Activated naive CD4-positive, alpha-beta T cell treated with Interleukin-2 at 50 U/mL for 16 hours (primary cell): ENCODE measurements at places on chromosomes 3 and 15.
A peak's percentile ranks its signal among the peaks of the same experiment; 100 is the strongest.

GRCh38 chr15:78751602-78751979, 59.7 kb downstream of the ADAMTS7 start:
- DNase-seq = no peak

DNA sequence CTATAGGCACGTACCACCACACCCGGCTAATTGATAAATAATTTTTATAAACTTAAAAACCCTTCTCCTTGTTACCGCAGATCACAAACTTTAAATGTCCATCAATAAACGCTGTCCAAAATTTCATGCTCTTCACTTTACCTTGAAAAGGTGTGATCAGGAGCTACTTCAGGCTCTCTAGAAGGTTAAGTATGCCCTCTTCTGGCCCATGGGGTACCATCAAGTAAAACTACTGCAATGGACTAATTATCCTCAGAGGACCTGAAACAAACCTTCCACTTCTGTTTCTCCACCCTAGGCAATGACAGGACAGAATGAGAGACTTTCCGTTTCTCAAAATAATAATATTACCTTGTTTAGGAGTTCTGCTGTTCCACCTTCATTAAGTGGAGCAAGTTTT, 9.2 kb downstream of the LZTFL1 start:
- DNase-seq = no peak

GRCh38 chr3:142888481-142889211, at the start of gene PCOLCE2:
Gene PCOLCE2, minus strand, starts transcription at chr3:142889083. Its CDS starts 187 bp downstream, at chr3:142888896.
- peak; percentile 5 for DNase-seq

DNA sequence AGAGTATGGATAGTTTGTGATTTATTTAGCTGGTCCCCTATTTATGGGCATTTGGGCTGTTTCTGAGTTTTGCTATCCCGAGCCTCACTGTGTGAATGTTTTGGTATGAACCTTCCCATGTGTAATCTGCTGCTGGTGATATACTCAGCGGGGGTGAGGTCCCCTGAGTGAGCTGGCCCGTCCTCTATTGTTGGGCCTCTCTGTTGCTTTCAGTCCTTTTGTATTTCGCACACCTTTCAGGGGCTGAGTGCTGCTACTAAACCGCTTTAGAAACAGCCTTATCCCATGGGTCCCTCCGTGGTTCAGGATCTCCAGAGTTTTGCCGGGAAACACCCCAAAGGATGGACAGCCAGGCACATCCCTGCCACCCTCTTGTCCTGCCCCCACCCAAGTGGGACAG, 94.5 kb downstream of the WNT7A start:
- no peak for DNase-seq

- DNase-seq = no peak
Observed at GRCh38 chr3:188780193-188781147, 391.3 kb upstream of the TPRG1 start.

GRCh38 chr3:147699175-147699838, 290.1 kb downstream of the ZIC1 start:
- no peak for DNase-seq

DNA sequence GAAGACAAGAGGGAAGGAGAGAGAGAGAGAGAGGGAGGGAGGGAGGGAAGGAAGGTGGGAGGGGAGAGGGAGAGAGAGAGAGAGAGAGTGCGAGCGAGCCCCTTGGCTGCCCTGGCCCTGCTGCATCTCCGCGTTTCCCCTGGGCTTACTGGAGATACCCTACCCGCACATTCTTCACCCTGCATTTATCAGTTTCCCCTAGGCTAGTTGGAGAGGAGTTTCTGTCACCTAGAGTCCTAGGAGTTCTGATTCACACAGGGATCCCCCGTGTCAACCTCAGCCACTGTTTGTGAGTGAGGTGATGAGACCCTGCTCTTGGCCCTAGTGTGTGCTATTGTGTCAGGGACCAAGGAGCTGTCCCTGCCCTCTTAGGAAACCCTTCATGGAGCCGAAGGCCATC, 18.7 kb downstream of the BHLHE40 start:
- DNase-seq = no peak

DNA sequence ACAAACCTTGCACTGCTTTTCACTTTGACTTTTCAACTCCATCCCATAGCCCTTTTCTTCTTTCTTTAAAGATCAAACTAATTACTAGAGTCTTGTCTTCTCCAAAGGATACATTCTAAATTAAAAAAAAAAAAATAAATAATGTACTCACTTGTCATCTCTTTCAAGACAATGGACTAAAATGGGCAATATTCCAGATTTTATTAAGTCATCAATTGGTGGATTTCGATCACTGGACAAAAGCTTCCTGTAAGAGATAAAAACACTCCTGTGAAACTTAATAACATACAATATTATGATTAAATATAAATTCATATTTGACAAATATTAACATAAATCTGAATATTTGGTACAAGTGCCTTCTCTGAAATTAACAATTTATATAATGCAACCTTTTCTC, 34.1 kb downstream of the KPNA4 start:
- no peak for DNase-seq

DNA sequence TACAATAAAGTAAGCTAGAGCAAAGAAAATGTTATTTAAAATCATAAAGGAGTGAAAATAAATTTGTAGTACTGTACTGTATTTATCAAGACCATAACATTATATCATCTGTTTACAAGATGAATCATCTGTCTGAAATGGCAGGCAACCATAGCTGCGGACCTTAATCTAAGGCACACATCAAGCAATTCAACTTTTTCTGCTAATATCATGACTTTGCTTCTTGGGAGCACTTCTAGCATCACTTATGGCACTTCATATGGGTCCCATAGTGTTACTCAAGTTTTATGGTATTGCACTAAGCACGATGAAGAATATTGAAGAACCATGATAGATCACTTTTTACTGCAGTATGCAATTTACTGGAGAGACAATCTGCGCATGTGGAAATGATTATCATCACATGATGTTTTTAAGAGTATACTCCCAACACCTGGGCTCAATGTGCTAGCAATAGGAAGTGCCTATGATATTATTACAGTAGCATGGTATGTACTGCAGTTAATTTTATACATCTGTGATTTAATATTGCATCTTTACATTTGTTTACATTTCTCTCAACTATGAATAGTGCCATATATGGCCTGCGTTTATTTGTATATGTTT, 137.7 kb upstream of the NECTIN3 start:
- no peak for DNase-seq

GRCh38 chr3:118267588-118267987, 767.1 kb downstream of the IGSF11 start:
- no peak for DNase-seq

- no peak for DNase-seq
Observed at GRCh38 chr3:57093971-57094535, 33.6 kb downstream of the SPATA12 start.

DNA sequence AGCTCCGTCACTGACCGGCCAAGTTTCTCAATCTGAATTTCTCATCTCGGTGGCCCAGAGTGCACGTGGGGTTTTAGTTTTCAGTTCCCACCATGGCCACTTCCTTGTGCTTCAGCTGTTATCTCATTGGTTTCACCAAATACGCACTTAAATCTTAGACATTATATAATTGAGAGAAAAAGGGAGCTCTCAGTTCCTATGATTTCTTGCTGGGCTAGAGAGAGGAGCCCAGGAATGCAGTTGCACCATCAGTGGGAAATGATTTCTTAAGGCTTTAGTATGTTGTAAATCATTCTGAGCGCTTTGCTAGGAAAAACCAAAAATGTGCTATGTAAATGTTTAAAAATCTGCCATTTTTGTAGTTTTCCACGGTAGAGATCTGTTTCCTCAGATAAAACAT, 53.2 kb downstream of the OXNAD1 start:
- no peak for DNase-seq

DNA sequence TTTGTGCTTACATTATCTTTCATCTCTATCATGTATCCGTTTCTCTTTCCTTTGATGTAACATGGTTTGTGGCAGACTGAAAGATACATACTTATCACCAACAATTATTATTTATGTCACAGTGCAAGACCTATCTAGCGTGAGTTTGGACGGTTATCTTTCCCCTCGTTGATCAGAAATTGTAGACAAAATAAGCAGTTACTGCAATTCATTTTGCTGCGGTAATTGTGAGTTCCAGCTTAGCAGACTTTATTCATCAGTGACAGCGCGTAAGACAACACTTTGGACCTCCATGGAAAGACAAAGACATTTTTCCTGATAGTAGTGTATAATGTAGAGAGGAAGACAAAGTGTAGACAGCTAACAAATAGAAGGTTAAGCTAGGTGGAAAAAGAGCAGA, 51.0 kb upstream of the UTS2B start:
- DNase-seq = no peak

DNA sequence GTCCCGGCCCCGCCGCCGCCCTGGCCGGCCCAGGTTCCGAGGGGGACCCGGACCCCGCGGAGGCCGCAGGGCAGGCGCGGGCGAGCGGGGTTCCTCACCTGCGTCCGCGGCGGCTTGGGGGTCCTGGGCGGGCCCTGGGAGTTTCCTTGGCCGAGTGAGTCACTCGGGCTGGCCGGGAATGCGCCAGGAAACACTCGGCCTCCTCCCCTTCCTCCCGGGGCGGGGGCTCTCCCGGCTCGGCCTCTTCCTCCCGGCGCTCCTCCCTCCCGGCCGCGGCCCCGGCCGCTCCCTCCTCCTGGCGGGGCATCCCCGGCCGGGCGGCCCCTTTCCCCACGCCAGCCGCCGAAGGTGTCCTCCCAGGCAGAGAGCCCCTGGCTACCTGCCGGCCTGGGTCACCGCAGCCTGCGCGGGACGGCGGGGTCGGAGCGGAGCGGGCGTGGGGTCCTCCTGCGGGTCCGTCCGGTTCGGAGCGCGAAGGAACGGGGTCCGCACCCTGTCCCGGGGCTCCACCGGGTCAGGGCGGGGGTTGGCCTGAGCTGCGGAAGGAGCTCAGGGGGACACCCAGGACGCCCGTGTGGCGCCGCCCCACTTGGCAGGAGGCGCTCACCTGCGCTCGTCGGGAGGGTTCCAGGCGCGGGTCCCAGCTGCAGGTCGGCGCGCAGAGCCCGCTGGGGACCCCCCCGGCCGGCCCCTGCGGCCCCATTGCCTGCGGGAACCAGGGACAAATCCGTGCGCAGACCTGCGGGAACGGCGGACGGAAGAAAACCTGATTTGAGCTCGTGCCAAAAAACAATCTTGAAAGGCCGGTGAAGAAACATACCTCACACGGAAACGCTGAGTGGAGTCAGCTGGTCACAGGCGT, at the start of gene CYFIP1:
CYFIP1 (minus strand) TSS at position 180 of the 862 bp plus-strand sequence. CDS start 33,083 bp downstream, outside the sequence.
- peak; percentile 18 for DNase-seq

DNA sequence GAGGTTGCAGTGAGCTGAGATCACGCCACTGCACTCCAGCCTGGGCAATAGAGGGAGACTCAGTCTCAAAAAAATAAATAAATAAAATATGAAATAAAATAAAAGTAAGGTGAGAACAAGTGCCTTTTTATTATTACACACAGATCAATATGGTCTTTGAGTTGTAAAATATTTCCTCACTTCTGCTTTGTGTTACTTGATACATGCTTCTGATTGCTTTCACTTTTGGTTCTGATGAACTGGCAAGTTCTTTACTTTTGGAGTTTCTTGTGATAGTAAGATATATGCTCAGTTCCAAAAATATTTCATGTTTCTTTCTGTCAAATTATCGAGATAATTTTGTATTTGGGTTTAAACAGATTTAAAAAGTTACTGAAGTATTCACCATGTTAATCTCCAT, 16.6 kb upstream of the GYG1 start:
- no peak for DNase-seq

GRCh38 chr3:176359211-176359610, 838.1 kb downstream of the TBL1XR1 start:
- DNase-seq = no peak

DNA sequence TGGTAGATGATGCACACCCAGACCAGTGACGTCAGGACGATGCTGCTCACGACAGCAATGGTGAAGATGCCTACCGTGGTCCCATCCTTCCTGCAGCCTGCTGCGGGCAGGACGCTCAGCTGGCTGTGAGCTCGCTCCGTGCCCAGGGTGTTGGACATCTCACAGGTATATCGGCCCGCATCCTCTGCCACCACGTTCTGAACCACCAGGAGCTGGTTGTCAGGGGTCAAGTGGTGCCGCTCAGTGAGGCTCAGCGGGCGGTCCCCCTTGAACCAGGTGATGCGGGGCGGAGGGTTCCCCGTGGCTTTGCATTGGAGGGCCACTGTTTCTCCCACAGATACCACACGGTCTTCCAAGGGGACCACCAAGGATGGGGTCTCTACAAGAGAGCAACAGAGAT, 117.8 kb downstream of the LRIG1 start:
- DNase-seq = no peak

DNA sequence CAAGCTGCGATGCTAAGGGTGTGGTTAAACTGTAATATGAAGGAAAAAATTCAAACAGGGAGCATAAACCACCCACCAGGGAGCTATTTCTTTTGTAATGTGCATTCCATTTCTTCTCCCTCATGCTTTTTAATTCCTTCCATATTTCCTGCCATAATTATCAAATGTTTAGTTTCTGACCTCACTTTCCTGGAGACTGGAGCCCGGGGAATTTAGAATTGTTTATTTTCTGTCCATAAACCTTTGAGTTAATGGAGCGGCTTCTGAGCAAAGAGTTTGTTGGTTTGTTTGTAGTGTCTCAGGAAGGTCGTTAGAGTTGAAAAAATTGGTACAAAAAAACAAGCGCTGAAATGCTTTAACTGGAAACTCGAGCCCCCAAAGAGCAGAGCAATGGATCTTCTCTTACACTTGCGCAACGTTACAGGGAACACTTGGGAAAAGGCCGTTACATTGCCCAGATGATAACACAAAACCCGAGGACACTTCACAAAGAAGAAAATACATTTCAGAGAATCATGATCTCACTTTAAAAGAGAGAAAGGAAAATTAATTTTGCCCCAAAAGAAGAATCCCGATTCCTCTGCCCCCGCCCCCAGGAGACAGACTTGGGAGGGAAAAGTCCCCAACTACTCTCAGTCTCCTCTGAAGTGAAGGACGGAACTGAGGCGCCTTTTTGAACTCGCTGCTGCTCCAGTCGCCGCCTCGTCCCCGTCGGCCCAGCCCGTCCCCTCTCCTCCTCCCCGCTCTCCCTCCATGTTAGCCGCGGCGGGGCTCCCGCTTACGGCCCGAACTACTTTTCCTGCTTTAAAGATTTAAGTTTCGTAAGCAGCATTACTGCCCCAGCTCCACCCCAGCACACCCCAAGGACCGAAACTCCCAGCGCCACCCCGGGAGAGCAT, 842 bp downstream of the FSTL1 start:
- no peak for DNase-seq

- DNase-seq = no peak
Observed at GRCh38 chr3:52250122-52250521, 4.6 kb downstream of the PPM1M start.

- no peak for DNase-seq
Observed at GRCh38 chr15:45037936-45038335, 14.9 kb downstream of the SORD start.

DNA sequence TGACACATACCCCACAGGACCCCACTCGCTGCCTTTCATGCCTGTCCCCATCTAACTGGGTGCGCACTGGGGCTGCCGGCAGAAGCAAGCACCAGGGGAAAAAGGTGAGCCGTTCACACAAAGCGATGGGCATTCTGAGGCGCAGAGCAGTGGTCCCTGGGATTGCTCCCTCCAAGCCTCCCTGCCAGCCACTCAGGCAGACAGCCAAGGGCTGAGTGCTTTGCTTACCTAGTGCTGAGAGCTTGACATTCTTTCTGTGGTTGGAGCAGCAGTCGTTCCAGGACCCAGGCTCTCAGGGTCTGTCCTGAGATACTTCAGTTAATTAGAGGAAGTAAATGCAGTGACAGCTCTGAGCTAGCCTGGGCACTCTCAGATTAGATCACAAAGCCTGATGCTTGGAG, 5.7 kb downstream of the ESYT3 start:
- no peak for DNase-seq
